ENCODE measurements at places on chromosomes 12 and 14.
A peak's percentile ranks its signal among the peaks of the same experiment; 100 is the strongest.

DNA sequence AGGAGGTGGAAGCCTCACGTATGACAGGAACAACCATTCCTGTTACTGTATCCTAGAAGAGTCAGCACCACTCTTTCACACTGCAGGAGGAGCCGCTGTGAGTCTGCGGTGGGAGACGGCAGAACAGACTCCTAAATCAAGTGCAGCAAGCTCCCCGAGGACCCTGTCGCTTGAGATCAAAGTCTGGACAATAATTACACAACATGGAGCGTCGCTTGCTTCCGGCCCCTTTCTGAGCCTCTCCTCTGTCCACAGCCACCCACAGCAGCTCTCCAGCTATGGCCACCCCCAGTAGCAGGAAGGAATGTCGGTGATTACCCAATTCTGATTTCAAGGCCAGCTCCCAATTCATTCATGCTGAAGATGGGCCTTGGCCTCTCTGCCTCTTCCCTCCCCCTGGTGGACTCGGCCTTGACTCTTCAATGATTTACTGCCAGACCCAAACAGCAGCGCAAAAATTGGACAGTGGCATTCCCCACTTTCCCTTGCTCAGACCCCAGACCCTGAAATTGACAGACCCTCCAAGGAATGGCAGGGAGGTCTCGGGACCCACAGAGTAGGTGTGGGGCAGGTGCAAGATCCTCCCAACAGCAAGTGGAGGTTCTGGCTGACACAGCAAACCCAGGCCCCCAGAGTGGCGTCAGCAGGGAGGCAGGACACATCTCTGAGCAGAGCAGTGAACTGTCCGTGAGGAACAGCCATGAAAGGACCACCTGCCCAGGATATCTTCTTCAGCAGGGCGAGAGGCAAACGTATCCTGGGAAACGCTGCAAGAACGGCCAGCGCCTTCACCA, 272.7 kb upstream of the DIO3 start:
- DNase-seq, result no peak

DNA sequence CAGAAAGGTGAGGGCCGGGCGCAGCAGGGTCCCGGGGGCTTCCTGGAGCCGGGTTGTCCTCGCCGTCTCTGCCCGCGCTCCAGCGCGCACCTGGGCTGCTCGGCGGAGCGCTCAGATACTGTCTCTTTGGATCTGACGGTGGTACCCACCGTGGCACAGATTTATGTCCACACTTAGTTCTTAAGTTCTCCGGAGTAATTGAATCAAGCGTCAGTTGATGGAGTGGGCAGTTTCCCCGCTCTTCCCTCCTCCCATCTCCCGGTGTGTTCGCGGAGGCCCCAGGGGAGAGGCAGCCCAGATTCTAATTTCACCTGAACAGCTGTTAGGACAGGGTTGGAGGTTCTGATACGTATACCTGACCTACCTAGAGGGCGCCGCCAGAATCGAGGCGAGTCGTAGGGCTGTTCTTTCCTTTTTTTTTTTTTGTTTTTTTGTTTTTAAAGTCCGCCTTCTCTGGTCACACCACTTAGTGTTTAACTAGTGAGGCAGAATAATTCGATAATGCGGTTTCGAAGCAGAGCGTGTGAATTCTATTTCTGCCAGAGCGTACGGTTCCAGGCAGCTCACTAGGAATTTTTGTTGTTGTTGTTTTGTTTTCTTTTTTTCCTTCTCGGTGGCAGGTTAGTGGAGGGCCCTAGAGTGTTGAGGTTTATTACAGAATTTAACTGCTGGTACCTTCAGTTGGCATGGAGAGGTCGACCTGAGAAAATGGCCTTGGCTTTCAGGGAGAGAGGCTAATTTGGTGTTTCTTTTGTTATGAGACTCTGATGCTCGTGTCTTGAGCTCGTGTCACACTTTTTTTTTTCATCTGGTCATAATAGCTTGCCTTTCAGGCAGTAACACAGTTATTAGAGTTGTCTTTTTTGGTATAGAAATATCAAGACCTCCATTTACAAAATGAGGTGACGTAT, 22.3 kb upstream of the GNS start:
- DNase-seq, result no peak

DNA sequence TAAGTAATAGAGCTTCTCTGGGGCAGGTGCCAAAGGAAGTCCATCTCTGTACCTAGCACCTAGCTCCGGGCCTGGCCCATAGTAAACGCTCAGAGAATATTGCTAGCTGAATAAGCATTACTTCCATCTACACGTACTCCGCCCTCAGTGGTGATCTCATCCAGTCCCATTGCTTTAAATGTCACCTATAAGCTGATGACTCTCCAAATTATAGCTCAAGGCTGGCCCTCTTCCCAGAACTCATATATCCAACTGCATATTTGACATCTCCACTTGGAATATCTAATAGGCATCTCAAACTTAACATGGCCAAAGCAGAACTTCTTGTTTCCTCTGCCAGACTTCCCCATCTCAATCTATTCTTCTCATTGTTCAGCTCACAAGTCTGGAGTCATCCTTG, 6.9 kb upstream of the DYNLL1 start:
- DNase-seq, result no peak

GRCh38 chr12:95740751-95741150, 49.8 kb downstream of the NTN4 start:
- DNase-seq, result no peak

DNA sequence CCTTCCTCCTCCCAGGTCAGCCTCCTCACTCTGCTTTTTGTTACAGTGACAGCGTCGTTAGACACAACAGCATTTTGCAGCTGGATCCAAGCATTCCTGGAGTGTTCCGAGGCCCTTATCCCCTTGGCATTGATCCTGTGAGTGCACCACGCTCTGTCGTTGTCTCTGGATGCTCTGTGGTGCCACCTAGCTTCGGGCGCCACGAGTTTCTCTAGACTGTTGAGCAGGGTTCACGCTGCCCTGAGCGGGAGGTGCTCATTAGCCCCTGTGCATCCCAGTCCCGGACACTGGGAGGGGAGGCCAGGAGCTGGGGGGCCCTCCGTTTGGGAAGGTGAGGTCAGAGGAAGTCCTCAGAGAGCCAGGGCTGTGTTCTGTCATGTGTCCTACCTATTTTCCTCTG, 17.3 kb upstream of the DNAH10 start:
- no peak for DNase-seq

DNA sequence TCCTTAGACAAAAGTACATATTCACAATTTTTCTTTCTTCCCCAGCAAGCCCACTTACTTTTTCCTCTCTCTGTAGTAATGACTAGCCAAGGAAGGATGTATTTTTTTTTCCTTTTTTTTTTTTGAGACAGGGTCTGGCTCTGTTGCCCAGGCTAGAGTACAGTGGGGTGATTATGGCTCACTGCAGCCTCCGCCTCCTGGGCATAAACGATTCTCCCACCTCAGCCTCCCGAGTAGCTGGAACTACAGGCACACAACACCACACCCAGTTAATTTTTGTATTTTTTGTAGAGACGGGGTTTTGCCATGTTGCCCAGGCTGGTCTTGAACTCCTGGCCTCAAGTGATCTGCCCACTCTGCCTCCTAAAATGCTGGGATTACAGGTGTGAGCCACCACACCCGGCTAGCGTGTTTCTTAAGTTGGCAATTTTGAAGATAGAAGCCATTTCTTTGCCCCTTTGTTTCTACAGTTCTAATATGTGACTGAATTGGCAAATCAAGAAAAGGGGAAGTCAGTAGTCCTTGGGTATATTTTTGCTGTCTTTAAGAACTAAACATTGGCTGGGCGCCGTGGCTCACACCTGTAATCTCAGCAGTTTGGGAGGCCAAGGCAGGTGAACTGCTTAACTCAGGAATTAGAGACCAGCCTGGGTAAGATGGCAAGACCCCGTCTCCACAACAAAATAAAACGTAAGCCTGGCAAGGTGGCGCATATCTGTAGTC, 3.2 kb upstream of the NACA start:
- no peak for DNase-seq

- no peak for DNase-seq
These were observed 28.7 kb downstream of the RAP1B start for GRCh38 chr12:68639396-68639767.

- peak; percentile 82 for DNase-seq
These were observed 40.9 kb downstream of the CCDC85C start for GRCh38 chr14:99562856-99563748.

- DNase-seq, result peak; percentile 75
These were observed at the start of gene CDC42BPB for GRCh38 chr14:103057372-103058163. TSS of gene CDC42BPB (minus strand) at chr14:103057549. CDS start at chr14:103057173, 376 bp downstream.

DNA sequence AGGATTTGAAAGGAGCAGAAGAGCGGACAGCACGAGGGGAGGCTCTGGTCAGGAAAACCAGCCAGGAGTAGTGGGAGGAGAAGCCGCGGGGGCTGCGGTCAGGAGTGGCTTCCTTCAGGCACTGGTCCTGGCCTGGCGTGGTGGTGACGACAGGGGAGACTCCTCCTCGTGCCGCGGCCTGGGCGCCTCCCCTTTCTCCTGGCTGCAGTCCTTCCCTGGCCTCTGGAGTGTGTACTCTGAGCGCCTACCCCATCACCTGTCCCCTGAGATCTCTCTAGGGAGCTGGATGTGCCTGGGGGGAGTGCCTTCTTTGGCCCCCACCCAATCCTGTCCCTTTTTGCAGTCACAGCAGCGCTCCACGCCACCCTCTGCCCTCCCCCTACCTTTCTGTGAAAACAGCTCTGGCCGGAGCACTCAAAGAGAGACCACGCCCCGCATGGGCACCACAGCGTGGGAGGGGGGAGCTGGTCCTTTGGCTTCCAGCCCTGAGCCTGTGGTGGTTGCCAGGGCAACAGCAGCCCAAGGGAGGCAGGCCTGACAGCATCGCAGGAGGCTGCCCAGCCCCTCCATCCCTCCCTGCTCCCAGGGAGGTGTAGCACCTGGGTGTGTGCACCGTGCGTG, 125.9 kb downstream of the CALM1 start:
- DNase-seq, result no peak

- no peak for DNase-seq
These were observed 17.0 kb upstream of the IL22 start for GRCh38 chr12:68270358-68270757.

DNA sequence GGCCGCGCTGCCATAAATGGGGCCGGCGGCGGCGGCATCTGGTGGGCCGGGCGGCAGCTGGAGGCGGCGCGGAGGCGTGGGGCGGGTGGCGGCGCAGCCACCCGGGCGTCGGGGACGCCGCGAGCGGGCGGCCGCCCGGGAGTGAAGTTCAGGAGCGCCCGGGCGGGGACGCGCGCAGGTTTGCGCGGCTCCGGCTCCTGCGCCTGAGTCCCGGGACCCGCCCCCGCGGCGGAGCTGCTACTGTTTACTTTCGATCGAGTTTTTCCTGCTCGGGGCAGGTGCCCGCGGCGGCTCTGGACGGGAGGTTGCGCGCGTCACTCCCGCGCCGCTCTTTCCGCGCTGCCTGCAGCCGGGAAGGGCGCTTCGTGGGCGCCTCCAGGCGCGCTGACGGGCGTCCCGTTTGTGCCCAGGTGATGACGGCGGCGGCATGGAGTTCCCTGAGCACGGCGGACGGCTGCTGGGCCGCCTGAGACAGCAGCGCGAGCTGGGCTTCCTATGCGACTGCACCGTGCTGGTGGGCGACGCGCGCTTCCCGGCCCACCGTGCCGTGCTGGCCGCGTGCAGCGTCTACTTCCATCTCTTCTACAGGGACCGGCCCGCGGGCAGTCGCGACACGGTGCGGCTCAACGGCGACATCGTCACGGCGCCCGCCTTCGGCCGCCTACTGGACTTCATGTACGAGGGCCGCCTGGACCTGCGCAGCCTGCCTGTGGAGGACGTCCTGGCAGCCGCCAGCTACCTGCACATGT, at the start of gene ZBTB42:
Gene ZBTB42, plus strand, starts transcription at position 331 of the 749 bp plus-strand sequence. Its CDS starts 97 bp downstream, at position 428.
- DNase-seq, result no peak

DNA sequence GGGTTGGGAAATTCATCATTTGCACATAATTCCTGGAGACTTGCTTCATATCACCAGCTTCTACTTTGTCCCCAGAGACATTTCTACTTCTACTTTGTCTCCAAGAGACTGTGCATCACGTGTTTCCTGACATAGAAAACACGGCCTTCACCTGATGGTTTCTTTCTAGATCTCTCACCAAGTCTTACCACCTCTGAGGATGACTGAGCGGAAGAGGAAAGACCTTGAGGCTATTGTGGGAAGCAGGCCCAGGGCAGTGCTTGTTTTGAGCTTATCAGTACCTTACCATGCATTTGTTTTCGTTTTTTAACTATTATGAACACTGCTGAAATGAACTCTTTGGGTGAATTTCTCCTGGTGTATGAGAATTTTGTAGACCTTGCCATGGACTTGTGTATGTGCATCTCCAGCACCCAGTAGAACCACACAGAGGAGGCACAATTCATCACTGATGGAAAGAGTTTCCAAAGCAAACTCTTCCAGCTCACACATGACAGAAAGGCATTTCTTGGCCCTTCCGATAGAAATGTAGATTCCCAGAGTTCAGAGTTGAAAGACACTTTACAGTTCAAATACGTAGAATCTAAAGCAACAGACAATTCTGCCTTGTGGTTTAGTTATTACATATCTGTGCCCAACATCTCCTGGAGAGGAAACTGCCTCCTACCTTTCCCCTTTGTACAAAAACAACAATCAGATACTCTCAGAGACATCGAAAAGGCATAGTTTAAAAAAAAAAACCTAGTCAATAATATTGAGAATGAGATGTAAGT, 434.7 kb downstream of the FUT8 start:
- DNase-seq, result no peak

Measured in neural crest cell (in vitro differentiated cells).